Activated naive CD4-positive, alpha-beta T cell treated with Interleukin-2 at 50 U/mL for 16 hours (primary cell): ENCODE measurements at places on chromosomes 4 and X.

GRCh38 chr4:107050525-107051135 is 14.5 kb upstream of the DKK2 start:
- DNase-seq: no peak

DNA sequence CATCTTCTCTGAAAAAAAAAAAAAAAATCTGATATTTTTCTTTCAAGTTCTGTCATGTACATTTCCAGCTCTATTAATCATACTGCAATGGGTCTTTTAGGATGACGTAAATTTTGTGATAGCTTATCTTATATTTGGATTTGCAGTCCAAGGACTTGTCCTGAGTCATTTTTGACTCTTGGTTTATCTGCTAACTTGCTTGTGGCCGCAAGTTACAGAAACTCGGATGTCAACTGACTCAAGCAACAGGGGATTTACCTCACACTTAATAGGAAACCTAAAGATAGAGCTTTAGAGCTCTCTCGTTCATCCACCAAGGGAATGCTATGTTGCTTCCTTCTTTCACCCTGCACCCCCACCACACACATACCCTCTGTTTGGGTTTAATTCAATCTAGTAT is 1433.8 kb upstream of the TENM3 start:
- DNase-seq: no peak

GRCh38 chr4:113893546-113893945 is 85.9 kb downstream of the ARSJ start:
- DNase-seq: no peak

DNA sequence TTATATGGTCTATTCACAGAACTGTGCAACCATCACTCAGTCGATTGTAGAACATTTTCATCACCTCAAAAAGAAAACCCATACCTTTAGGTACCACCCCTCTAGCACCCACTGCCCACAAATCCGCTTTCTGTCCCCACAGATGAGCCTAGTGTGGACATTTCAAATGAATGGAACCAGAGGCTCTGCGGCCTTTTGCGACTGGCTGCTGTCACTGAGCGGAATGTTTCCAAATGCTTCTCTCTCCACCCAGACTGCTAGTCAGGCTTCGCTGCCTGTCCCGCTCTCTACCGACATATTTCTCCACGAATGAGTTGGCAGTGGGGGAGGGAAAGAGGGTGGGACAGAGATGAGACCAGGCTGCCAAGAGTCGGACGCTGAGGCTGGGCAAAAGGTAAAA is 1.7 kb upstream of the BGN start:
- DNase-seq: no peak

- DNase-seq: no peak
Observed at GRCh38 chr4:4750187-4750586, 109.3 kb upstream of the MSX1 start.

GRCh38 chr4:124181039-124181438 is 531.5 kb downstream of the ANKRD50 start:
- no peak for DNase-seq

DNA sequence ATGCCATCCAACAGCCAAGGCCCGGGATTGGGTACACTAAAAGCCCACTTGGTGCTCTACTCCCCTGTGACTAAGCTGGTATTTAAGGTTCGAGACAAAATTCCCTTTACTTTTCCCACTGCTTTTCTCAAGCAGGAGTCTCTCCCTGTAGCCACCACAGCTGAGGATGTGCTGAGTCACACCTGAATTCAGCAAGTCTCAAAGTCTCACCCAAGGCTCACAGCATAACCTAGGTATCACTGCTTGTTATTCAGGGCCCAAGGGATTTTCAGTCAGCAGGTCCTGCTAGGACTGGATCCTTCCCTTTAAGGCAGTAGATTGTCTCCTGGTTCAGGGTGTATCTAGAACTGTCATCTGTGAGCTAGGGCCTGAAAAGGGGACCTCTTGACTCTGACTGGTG is 39.2 kb downstream of the FMR1NB start:
- DNase-seq: no peak

GRCh38 chrX:17053502-17053901 is 107.0 kb downstream of the REPS2 start:
- DNase-seq: no peak

GRCh38 chr4:31125496-31125895 is 405.3 kb downstream of the PCDH7 start:
- no peak for DNase-seq
